K562 (cell line): ENCODE measurements at places on chromosomes 11 and 22. TPM values are rescaled to one million over a fixed set of nuclear protein-coding genes. Genes with fewer than 3 reads are reported as not detected.

Gene MS4A8
- total RNA-seq = not detected in 2 replicates

- no peak for DNase-seq
- H3K27ac ChIP-seq = no peak overlapping the region
- H3K27me3 ChIP-seq = peaks cover 54% of the 10 kb centered on the region
Observed at GRCh38 chr22:30226192-30226832, 20.2 kb downstream of the LIF start.

DNA sequence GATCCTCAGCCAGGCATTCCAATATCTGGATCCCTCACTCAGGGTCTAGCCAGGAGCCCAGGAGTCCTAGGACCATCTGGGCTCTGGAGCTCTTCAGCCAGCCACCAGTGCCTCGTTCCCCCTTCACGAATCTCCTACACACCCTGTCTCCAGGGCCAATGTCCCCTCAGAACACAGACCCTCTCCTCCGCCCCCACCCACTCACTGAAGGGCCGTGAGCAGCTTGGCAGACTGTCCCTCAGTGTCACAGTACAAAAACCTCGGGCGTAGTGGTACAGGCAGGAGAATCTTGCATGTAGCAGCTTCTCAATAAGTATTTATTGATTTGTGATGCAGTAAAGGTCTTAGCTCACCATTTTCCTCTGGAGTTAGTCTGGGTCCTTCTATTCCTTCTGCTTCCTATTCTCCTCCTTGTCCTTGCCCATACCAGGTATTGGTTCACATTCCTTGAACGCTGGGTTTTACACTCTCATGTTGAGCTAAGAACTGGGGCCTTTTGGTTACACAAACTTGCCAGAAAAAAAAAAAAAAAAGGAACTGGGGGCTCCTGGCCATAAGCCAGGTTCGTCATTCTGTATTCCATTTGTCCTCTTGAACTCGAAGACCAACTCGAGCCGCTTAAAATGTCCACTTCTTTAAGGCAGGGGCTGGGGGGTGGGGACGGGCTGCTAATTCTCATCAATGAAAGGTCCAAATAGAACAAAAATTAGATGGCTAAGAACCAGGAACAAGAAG, 2.3 kb downstream of the CXCR5 start:
- no peaks in the 10 kb centered on the region for H3K27me3 ChIP-seq
- no peaks in the 10 kb centered on the region for H3K36me3 ChIP-seq
- H3K27ac ChIP-seq = no peak overlapping the region
- no peak for DNase-seq
- H3K4me1 ChIP-seq = peaks cover 35% of the 10 kb centered on the region

DNA sequence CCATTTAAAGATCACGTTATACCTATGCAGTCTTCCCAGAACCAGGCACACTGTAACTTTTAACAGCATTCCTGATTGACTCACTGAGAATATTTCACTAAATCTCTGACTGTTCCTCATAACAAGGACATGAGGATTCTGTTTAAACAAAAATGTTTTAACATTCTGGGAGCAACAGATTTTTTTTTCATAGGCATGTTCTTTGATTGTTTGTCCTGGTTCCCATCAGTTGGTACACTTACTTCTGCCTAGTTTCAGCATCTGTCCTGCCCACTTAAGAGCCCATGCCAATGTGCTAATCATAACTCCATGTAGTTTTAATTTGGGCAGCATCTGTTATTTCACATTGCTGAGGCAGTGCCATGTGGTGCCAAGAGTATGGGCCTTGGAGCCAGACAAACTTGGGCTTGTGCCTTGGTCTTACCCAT, 138.5 kb upstream of the CTSC start:
- H3K27me3 ChIP-seq = no peaks in the 10 kb centered on the region
- H3K36me3 ChIP-seq = no peaks in the 10 kb centered on the region
- no peak overlapping the region for H3K27ac ChIP-seq
- no peak for DNase-seq

DNA sequence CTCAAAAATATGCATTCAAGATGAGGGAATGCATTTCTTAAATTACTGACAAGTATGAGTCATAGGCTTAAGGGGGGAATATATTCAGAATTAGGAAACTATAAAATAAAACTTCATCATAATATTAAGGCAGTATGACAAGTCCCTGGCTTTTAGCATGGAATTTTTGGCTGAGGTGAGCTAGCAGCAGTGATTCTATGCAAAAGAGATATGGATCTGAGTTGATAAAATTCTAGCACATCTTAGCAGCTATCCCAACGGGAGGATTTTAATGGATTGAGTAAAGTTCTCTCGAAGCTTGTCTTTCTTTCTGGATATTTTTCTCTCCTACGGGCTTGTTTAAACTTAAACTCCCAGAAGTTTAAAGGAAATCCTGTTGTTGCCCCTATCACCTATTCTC, 1.2 kb downstream of the OR51Q1 start:
- no peaks in the 10 kb centered on the region for H3K27me3 ChIP-seq
- no peaks in the 10 kb centered on the region for H3K4me1 ChIP-seq
- H3K36me3 ChIP-seq = peaks cover 66% of the 10 kb centered on the region
- DNase-seq = no peak

DNA sequence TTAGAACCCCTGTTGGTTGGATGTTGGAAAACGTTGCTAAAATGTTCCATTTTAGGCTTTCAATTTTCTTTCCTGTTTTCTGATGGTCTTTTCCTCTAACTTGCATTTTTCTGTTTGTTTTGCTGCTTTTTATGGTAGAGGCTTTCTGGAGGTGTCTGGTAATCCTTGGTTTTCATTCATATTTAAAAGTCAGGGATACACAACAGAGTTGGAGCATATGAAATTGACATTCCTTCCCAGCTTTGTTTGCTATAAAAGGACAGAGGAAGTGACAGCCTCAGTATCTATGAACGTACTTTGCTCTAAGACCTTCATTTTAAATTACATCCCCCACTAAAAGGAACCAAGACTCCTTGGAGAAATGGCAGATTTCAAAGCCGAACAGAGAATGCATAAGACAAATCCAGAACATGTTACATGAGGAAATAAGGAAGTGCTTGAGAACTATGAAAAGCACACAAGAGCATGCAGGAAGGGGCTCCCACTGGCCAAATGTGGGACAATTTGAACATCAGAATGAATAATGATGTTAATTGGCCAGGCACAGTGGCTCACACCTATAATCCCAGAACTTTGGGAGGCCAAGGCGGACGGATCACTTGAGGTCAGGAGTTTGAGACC, 56.7 kb downstream of the PPP6R3 start:
- H3K4me1 ChIP-seq = peaks cover 8% of the 10 kb centered on the region; the same call in 2 of the 3 replicates
- H3K27ac ChIP-seq = no peak overlapping the region
- no peak overlapping the region for H3K4me3 ChIP-seq
- no peaks in the 10 kb centered on the region for H3K27me3 ChIP-seq
- peaks cover 57% of the 10 kb centered on the region; the same call in 2 of the 3 replicates for H3K36me3 ChIP-seq

Gene TNNT3
- not detected in 2 replicates for total RNA-seq

Gene KCNK4
- total RNA-seq = not detected in 2 replicates

DNA sequence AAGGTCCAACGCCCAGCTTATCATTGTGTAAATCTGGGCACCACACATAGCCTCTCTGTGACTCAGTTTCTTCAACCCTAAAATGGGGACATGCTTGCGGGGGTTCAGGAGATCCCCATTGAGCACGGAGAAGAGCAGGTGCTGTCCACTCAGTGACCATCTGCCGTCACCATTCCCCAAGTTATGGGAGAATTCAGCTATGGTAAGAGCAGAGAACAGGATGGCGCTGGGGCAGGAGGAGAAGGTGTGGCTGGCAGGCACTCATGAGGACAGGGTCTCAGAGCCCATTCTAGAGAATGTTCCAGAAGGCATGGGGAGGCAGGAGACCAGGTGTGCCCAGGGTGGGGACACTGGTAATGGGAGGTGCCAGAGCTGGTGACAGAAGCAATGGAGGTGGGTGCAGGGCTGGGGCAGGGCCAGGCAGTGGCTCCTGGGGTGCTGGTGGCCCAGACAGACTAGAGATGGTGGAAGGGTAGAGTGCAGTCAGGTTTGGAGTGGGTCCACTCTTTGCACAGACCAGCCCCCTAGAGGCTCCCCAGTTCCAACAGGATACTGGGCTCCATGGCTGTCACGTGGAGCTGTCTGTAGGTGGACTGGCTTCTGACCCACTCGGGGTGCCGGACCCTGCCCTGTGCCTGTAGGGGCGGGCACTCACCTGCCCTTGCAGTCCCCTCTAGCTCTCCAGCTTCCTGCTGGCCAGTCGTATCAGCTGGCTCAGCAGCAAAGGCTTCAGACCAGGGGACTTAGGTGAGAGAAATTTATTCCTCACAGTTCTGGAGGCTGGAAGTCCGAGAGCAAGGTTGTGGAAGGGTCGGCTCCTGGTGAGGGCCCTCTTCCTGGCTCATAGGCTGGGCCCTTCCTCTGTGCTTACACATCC, 84.7 kb downstream of the CDKN1C start:
- H3K36me3 ChIP-seq = no peaks in the 10 kb centered on the region
- no peak overlapping the region for H3K27ac ChIP-seq
- no peak for DNase-seq

DNA sequence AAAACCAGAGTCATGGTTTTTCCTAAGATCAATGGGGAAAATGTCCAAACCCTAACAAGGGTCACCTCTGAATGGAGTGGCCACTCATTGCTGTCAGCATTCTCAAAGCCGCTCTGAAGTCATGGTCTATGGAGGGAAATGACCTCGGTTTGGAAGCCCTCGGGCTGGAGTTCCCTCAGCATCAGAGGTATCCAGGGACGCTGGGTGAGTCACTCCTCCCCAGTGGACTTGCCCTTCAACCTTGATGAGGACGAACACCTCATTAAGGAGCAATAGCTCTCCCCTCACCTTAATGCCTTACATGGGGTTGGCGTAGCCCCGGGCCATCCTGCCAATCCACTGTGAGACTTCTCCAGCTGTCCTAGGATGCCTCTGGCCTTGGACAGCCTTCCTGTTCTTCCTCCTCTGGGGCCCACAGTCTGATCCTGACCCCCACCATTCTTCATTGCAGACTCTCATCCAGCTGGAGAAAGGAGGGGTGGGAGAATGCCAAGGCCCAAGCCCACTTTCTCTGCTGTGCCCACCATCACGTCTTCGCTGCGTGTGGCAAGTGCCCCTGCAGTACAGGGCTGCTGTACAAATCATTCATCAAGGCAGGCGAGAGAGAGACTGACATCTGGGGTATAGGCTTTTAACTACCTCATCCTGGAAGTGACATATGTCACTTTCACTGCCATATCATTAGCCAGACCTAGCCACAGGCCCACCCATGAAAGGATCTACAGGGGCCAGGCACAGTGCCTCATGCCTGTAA, 25.4 kb upstream of the MYH9 start:
- peaks cover 10% of the 10 kb centered on the region for H3K4me1 ChIP-seq
- no peaks in the 10 kb centered on the region for H3K36me3 ChIP-seq
- no peak overlapping the region for H3K27ac ChIP-seq
- no peak overlapping the region for H3K4me3 ChIP-seq
- H3K27me3 ChIP-seq = no peaks in the 10 kb centered on the region

Gene RAB3IL1
- total RNA-seq = 42.6 and 46.2 TPM in 2 replicates

- no peak overlapping the region for H3K27ac ChIP-seq
- peaks cover 21% of the 10 kb centered on the region for H3K27me3 ChIP-seq
- no peaks in the 10 kb centered on the region for H3K36me3 ChIP-seq
- H3K4me3 ChIP-seq = no peak overlapping the region
Observed at GRCh38 chr22:40995821-40996220, 44.6 kb downstream of the RBX1 start.

Gene CSNK2A3
- 0.33 and 0.60 TPM in 2 replicates for total RNA-seq

- H3K4me1 ChIP-seq = no peaks in the 10 kb centered on the region
- no peaks in the 10 kb centered on the region for H3K36me3 ChIP-seq
- H3K27ac ChIP-seq = no peak overlapping the region
- H3K27me3 ChIP-seq = no peaks in the 10 kb centered on the region
- H3K4me3 ChIP-seq = no peak overlapping the region
- DNase-seq = no peak
Observed at GRCh38 chr22:39197578-39197977, 45.1 kb upstream of the CBX7 start.

GRCh38 chr22:24937114-24937513, 9.4 kb downstream of the LHFPL7 start:
- H3K27me3 ChIP-seq = no peaks in the 10 kb centered on the region
- no peak for DNase-seq
- H3K36me3 ChIP-seq = no peaks in the 10 kb centered on the region
- H3K27ac ChIP-seq = no peak overlapping the region

- H3K4me1 ChIP-seq = no peaks in the 10 kb centered on the region
- peaks cover 47% of the 10 kb centered on the region for H3K36me3 ChIP-seq
- no peaks in the 10 kb centered on the region for H3K27me3 ChIP-seq
- H3K4me3 ChIP-seq = no peak overlapping the region
Observed at GRCh38 chr11:2671748-2672147, 28.0 kb downstream of the KCNQ1OT1 start.

GRCh38 chr11:30159546-30159945, 71.3 kb upstream of the FSHB start:
- H3K4me3 ChIP-seq = no peak overlapping the region
- H3K27me3 ChIP-seq = no peaks in the 10 kb centered on the region
- no peak overlapping the region for H3K27ac ChIP-seq
- H3K36me3 ChIP-seq = no peaks in the 10 kb centered on the region
- H3K4me1 ChIP-seq = no peaks in the 10 kb centered on the region

DNA sequence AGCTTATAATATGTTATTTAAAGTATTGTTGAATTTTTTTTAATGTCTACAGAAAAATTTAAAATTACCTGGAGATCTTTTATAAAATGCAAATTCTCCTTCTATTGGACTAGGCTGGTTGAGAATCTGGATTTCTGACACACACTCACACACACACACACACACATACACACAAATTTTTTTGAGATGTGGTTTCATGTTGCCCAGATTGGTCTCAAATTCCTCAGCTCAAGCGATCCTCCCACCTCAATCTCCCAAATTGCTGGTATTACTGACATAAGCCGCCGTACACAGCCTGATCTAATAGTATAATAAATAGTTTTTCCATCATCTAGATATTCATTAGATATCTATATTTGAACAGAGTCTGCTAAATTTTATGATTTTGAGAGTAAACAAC, 4.5 kb upstream of the RFPL1 start:
- H3K4me3 ChIP-seq = no peak overlapping the region
- no peaks in the 10 kb centered on the region for H3K36me3 ChIP-seq
- no peaks in the 10 kb centered on the region for H3K4me1 ChIP-seq

GRCh38 chr11:86934926-86935579, 20.1 kb downstream of the FZD4 start:
- H3K4me1 ChIP-seq = peaks cover 33% of the 10 kb centered on the region
- no peak for DNase-seq

GRCh38 chr11:105296386-105296785, 156.8 kb upstream of the CARD18 start:
- H3K27me3 ChIP-seq = no peaks in the 10 kb centered on the region
- H3K36me3 ChIP-seq = no peaks in the 10 kb centered on the region
- H3K4me3 ChIP-seq = no peak overlapping the region
- H3K27ac ChIP-seq = no peak overlapping the region

DNA sequence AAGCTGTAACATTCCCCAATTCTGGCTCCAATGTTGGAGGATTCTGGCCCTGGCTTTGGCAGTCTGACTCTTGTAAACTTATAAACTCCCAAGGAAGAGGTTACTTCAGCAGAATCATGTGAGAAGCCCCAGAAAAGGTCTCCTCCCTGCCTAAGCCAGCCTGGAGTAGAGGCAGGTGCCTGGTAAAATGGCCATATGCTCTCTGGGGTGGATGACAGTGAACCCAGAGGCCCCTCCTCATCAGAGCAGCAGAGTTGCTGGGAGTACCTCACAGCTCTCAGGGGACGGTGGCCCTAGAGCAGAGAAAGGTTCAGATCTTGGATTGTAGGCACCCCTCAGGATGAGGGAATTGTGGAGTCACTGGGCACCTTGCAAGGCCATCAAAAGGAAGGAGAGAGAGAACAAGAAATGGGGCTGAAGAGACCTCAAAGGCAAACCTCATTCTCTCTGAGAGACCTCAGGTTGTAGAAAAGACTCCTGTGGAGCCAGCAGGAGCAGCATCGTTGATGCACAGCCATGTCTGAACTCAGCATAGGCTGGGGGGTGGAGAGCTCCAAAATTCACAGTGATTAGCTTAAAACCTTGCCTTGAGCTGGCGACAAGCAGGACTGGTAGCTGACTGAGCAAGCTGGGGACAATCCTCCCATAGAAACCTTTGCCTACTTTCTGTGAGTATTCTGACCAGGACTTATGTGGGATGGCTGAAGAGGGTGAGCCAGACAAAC, 4.9 kb upstream of the P2RY6 start:
- no peak overlapping the region for H3K27ac ChIP-seq
- no peaks in the 10 kb centered on the region for H3K36me3 ChIP-seq
- no peak for DNase-seq

Gene ANKK1
- total RNA-seq = not detected in 2 replicates
